ENCODE measurements at places on chromosomes 7 and 10.

- no peak for DNase-seq
Measured at GRCh38 chr7:6181136-6181535, 91.3 kb downstream of the CYTH3 start.

GRCh38 chr7:135238112-135238744 lies 4.6 kb downstream of the STRA8 start:
- DNase-seq: peak; percentile 20

GRCh38 chr10:659688-660141 lies 29.8 kb downstream of the DIP2C start:
- DNase-seq: no peak

DNA sequence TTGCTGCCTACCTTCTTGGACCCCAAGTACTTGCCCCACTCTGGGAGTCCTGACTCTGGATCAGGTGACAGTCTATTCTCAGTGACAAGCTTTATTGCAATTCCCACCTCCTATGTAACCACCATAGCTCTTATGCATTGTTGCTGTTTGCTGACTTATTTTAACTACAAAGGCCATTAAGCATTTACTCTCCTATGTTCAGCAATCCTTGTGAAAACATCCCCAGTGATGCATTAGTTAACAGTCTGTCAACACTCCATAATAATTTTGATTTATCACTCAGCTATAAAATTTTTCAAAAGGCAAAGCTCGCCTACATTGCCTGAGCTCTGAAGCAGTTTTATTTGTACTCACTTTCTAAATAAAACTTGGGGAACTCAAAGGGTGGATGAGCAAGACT lies 871.8 kb upstream of the SORCS1 start:
- DNase-seq: no peak

DNA sequence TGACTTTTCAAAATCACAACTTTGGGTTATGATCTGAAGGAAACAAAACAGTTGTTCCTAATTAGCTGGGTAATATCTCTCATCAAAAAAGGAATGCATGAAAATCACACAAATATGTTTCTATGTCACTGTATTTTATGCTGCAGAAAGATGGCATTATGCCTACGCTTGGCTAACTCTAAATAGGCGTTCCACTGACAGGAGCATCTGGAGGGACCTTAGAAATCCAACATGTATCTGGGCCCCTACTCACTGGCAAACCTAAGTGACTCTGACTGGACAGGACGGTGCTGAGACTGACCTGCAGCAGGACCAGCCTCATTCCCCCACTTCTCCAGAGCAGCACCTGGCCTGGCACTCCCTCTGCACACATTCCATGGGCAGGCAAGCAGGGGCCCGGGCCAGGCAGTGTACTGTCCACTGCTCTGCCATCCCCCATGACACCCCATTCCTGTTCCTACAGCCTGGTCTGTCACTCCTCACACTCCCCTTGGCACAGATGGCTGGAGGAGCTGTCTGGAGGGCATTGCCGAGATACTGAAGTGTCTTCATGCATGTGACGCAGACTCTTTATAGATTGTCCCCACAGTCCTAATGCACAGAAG lies 2.6 kb upstream of the MYL7 start:
- no peak for DNase-seq

GRCh38 chr7:20299647-20300312 lies 30.9 kb upstream of the ITGB8 start:
- no peak for DNase-seq

- no peak for DNase-seq
Measured at GRCh38 chr7:64509583-64509982, 53.3 kb downstream of the ZNF680 start.

GRCh38 chr10:93656155-93656554 lies 43.8 kb downstream of the PDE6C start:
- DNase-seq: no peak

DNA sequence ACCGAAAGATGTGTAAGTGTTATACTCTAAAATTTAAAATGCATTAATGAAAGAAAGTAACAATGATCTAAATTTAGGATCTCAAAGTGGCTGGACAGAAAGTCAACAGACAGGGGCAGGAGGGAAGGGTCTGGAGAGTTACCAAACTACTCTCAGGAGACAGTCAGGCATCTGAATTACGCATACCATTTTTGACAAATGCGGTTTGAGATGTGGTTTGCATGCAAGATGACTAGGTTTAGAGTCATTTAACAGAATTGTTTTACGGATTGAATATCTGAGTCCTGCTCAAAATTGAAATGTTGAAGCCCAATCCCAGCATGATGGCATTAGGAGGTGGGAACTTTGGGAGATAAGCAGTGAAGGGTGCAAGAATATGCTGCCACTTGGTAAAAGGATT lies 314.1 kb downstream of the WDR11 start:
- no peak for DNase-seq

DNA sequence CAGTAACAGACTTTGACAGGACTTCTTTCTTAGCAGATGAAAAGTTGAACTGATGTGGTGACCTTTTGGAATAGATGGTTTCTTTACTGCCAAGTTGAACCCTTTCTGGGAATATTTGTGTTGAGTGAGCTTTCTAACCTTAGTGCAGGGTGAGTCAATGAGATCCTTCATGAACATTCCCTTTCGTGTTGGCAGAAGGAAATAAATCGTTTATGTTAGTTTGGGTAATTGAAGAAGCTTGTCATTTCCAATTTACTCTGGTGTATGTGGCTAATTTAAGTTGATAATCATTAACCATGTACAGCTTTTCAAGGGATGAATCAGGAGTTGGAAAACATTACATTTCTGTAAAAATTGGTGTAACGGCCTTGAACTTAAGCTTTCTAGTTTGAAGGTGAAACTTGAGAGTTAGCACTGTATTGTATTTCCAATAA lies 43.4 kb downstream of the PTTG1IP2 start:
- no peak for DNase-seq

GRCh38 chr7:143493751-143494150 lies 16.1 kb downstream of the TAS2R41 start:
- no peak for DNase-seq

DNA sequence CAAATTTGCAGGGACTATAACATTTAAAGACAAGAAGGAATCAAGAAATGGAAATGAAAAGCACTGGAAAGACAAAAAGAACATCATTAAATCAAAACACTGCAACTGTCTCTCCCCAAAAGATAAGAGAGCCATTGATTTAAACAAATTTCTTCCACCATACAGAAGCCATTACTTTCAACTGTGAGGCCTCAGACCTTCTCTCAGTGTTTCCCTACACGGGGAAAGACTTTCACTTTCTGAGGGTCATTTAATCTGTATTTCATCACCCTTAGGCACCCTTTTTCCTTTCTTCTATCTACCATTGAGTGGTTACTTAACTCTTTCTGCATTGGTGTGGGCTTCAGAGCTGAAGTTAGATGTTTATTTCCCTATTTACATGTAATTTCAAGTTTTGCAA lies 47.5 kb downstream of the CCDC172 start:
- no peak for DNase-seq

- no peak for DNase-seq
Measured at GRCh38 chr10:33921970-33922605, 587.6 kb upstream of the NRP1 start.

DNA sequence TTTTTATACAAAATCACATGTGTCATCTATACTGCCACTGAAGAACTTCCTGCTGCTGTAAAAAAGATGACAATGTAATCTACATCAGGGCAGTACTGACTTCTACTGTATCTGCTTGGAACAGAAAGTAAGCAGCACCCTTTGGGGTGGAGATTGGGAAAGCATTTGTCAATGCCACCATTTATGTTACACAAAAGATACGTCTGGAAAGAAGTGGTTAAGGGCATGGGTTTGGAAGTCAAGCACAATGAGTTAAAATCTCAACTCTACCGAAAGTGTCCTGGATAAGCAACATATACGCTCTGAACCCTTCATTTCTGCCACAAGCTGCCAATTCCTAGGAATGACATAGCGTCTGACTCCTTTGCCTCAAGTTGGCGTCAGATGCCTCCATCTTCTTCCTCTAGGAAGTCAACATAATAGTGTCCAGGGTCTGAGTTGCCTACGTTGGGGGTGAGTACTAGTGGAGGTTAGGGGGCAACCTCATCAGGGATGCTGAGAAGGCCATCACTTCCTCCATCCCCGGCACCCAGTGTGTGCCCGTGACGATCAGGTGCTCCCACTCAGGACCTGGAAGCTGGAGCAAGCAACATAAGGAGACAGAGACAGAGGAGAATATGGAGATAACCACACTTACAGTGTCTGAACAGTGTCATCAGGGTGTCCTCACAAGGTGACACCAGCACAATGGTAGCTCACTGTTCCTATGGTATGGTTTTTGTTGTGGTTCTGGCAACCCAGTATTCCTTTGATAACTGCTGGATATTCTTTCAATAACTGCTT lies 58.3 kb downstream of the SGMS1 start:
- no peak for DNase-seq

DNA sequence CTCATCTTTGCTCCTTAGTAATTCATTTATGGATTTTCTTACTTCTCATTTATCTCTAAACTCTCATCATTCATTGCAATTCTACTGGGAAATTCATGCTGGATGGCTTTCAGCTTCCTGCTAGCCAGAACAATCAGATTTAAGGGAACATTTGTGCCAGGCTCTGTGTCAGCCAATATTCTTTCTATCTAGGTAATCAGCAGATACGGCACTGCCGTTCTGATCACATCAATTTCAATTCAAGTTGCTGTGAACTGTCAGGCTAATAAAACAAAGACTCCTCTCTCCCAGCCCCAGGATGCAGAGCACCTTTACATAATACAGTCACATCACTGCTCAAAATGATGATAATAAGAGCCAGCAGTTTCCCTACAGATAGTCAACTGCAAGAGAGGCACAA lies 468.3 kb downstream of the SORCS1 start:
- DNase-seq: no peak

DNA sequence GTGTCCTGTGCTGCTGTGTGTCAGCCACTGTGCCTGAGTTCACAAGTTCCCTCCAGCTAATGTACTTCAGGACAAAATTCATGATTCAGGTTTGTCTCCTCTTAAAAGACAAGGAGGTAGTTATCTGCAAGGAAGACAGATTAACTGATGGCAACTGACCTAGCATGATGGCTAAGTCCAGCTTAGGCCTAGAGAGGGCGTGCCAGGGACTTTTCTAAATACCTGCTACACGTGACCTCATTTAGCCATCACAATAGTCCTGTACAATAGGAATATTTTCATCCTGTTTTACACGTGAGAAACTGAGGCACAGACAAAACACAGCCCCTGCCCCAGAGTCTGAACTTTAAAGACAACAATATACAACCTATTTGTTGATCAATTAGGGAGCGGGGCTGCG lies 275.7 kb downstream of the XPNPEP1 start:
- DNase-seq: no peak

GRCh38 chr7:151544183-151544582 lies 24.5 kb upstream of the RHEB start:
- DNase-seq: no peak

DNA sequence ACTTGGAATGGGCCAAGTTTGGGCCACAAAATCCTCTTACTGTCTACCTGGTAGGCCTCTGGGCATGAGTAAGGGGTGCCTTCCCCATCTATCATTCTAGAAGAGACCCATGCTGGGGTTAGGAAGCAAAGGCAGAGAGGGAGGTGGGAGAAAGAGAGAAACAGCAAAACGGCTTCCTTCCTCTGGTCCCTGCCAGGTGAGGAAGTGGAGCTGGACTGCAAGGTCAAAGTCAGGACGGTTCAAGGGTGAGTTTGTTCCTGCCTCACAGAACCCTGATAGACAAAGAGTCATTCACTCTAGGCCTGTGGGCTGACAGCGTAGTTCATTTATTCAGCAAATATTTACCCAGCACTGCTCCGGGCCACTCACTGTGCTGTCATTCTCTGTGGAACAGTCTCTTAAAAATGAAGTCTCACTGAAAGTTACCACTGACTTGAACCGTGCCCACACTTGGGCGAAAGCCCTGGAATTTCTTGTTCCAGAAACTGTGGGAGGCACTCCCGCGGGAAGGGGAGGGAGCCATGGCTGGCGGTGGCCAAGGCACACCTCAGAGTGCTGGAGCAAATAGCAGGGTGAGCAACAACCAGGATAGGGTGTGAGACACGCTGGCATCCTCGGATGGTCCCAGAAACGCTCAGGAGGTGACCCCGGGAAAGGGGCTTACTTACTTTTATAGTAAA lies 26.2 kb upstream of the ECHDC3 start:
- DNase-seq: no peak

DNA sequence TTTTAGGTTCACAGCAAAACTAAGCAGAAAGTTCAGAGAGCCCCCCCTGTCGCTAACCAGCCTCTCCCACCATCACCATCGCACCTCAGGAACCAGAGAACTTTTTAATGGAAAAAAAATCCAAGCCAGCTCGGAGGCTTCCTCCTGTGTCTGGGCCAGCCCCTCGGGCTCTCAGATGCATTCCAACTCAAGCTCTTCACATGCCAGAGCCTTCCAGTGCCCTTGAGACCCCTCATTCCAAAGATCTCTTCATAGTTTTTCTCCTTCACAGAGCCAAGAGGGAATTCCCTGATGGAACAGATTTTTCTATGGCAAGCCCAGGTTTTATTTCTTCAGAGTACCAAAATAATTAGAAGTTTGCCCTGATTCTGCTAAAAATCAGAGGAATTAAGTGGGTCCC lies 153.4 kb upstream of the LANCL2 start:
- DNase-seq: no peak

- no peak for DNase-seq
Measured at GRCh38 chr10:88689366-88689765, 16.7 kb upstream of the LIPK start.

DNA sequence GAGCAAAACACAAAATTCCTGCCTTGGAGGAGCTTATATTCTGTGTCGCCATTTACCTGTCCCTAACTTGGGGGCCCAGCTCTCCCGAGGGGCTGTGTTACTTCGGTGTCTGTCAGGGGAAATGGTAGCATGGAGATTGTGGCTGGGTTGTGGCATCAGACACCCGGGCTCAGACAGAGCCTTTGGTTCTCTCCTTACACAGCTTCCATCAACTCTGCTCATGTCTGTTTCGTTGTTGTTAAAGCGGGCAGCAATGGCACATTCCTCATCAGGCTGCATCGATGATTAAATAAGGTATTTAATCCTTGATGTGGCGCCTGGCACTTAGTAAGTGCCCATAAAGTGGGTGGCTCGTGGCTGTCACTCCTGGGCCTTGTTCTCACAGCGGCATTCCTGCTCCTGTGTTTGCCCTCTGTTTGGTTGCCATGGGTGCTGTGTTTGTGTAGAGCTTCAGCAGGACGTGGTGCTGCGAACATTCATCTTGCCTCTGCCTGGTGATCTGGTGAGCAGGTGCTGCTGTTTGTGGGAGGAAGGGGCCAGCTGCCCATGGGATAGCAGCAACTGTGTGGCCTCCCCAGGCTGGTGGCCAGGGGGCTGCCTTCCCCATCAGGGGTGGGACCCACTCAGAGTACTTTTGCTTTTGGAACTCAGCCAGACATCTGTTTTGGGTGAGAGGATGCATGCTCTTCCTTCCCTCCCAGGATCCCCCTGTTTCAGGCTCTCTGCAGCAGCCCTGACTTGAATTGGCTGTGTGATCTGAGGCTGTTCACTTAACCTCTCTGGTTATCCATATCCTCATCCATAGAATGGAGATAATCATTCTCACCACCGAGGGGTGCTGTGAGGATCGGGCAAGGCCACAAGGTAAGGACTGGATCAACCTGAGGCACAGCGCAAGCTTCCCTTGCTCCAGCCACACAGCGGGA lies 207.2 kb upstream of the SVIL start:
- no peak for DNase-seq
